NCI-H1930 (cell line): ENCODE measurements at places on chromosomes 3 and 15.

DNA sequence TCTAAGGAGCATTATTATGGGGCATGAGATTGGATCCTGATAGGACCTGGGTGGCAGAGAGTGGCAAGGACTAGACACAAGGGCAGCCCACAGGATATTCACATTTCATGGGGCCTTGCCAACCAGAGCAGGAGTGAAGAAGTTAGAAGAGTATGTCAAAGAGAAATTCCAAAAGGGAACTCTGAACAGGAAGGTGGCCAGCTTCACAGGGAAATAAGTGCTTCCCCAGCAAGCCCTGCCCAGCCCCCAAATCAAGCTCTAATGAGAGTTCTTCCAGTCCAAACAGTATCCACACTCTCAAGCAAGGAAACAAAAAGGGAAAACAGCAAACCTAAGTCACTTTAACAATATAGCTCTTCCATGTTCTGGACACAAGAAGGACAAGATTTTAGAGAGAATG is 130.2 kb upstream of the COL8A1 start:
- DNase-seq = no peak

DNA sequence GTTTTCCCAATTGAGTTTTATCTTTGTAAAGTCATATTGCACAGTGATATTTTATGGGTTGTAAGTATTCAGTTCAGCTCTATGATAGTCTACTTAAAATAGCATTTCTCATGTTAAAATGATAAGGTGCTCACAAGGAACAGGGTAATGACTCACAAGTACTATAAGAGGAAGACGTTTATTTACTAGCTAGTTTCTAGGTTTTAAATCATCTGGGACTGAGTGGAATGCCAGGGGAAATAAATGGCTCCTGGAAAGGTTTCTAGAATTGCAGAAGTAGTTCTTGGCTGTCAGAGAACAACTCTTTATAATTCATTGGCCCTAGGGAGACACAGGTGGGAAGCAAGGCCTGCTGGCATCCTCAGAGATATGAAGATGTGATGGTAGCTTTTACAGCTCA is 112.8 kb downstream of the CHDH start:
- DNase-seq = no peak

DNA sequence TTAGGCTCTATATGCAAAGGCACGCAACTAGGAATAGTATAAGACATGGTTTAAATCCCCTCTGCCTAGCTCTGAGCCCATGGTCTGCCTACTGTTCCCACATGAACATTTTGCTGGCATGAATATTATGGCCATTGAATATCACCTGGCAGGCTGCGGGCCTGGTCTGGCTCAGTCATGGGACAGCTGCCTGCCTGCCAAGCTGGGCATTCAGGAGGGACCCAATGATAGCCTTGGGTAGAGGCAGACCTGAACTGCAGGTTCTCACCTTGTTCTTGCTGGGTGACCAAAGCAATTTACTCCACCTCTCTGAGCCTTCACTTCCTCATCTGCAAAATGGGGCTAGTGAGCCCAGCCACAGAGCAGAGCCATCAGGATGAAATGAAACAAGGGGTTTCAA is 11.3 kb downstream of the RBP1 start:
- DNase-seq = no peak

GRCh38 chr3:151290673-151291072 is 12.3 kb upstream of the P2RY14 start:
- no peak for DNase-seq

- DNase-seq = no peak
Measured at GRCh38 chr3:113105966-113106660, 105.2 kb upstream of the BOC start.

DNA sequence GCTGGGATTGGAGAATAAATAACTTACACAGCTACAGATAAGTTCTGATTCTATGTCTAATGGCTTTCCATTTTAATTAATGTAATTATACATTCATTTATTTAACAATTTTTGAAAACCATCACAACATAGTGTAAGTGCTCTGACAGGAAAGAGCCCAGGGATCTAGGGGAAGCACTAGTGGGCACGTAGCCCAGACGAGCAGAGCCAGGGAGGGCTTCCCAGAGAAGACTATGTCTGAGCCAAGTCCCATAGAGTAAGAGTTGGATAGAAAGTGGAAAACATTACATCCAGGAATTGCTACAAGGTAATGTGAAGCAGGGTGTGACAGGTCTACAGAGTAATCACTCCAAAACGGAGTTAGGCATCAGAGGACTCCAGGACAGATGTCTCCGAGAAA is 2.9 kb upstream of the HGD start:
- DNase-seq = no peak

DNA sequence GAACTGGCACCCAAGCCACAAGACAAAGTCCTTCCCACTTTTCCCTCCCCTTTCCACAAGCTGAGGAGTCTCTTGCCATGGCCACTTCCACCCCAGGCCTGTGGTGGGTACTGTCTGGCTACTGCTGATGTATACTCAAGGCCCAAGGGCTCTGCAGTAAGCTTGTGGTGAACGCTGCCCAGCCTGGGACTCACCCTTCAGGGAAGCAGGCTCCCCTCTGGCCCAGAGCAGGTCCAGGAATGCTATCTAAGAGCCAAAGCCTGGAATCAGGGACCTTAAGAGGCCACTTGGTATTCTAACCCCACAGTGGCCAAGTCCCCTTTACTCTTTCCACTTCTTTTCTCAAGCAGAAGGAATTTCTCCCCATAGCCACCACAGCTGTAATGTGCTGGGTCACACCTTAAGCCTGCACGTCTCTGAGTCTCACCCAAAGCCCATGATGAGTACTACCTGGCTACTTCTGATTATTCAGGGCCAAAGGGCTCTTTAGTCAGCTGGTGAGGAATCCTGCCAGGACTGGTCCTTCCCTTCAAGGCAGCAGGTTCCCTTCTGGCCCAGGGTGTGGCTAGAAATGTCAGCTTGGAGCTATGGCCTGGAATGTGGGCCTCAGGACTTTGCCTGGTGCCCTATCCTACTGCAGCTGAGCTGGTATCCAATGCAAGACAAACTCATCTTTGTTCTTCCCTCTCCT is 4.0 kb downstream of the PATL2 start:
- DNase-seq = no peak

- DNase-seq = no peak
Measured at GRCh38 chr3:189908646-189909045, 212.1 kb downstream of the P3H2 start.

DNA sequence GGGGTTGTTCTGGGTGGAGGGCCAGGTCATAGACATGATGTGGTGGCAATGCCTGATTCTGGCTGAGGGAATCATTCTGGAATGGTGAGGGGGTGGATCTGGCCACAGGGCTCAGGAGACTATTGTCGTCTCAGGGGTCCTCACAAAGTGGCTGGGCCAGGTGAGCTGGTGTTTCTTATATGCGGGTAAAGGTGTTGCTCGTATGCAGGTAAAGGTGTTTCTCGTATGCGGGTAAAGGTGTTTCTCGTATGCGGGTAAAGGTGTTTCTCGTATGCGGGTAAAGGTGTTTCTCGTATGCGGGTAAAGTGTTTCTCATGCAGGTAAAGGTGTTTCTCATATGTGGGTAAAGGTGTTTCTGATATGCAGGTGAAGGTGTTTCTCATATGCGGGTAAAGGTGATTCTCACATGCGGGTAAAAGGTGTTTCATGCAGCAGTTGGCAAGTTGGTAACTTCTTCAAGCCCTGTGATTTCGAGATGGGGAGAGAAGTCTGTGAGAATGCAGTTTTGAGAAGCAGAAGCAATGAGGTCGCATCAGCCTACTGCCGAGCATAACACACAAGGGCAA is 10.5 kb upstream of the MUC4 start:
- no peak for DNase-seq

GRCh38 chr3:167497903-167498302 is 24.1 kb upstream of the SERPINI2 start:
- DNase-seq = no peak

DNA sequence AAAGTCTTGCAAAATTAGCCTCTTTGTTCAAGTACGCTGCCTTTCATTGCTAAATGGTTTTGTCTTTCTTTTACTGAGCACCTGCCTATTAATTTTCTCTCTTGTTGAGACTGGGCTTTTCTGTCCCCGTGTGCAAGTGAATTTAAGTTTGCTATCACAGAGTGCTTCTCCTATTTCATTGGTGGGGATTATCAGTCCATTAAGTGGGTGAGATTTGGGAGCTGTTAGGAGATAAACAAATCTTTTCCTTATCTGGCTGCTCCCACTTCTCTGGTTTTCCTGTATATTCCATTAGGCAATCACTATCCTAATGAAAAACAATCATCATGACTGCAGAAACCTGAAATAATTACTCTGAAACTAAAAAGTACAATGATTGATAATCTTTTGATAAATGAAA is 254.2 kb downstream of the NR1D2 start:
- DNase-seq = no peak

DNA sequence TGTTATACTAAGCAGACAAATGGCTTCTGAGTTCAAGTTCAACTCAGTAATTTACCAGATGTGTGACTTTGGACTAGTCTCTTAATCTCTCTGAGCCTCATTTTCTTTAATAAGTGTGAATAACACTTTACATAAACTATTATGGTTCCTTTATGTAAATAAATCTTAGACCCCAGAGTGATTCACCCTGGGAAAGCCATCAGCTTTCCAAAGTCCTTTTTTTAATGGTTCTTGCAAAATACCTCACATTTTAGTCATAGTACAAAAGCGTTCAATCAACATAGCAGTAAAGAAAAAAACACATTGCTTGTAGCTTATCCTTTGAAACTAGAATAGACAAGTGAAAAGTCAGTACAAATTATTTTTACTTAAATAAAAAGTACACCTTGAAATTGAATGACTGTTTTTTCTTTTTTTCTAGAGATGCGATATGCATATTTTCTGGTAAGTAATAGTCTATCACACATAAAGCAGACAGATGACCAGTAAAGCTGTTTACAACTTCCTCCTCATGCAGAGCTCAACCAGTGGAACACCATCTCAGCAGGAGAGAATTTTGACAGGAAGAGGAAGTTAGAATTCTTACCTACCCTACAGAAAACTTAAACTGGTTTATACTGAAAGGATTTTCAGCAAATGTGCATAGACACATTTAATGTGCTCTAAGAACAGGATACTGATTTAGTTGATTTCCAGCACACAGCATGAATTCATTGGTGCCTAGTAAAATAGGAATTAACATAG is 123.0 kb upstream of the AGBL1 start:
- DNase-seq = no peak

- DNase-seq = no peak
Measured at GRCh38 chr3:196179380-196180308, 31.6 kb downstream of the ZDHHC19 start.

GRCh38 chr15:55894399-55894965 is 98.9 kb downstream of the NEDD4 start:
- DNase-seq = no peak

- DNase-seq = no peak
Measured at GRCh38 chr3:195025056-195025883, 245.7 kb downstream of the XXYLT1 start.

GRCh38 chr3:43770426-43771103 is 79.8 kb downstream of the ABHD5 start:
- no peak for DNase-seq

DNA sequence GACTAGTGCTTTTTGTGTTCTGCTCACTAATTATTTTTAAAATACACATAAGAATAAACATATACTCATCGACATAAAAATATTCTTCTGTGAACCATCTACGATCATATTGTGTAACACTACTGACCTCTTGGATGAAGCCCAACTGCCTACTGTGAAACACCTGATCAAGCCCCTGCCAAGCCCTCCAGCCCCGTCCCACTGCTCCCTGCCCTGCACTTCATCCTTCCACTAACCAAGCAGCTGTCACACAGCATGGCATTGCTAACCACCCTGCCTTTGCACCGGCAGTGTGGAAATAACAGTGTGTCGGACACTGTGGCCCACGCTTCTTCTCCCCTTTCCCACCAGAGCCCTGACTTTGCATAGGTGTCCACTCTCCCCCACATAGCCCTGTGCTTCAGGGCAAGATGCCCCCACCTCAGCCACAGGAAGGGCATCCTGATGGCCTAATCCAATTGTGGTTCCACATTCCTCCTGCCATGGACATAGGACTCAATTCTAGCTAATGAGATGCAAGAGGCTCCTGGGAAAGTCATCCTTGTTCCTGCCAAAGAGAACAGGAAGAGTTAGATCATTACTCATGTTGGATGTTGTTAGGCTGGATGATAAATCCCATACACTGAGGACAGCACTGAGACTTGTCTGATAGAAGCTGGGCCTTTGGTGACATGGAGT is 35.0 kb upstream of the ARID3B start:
- DNase-seq = no peak

DNA sequence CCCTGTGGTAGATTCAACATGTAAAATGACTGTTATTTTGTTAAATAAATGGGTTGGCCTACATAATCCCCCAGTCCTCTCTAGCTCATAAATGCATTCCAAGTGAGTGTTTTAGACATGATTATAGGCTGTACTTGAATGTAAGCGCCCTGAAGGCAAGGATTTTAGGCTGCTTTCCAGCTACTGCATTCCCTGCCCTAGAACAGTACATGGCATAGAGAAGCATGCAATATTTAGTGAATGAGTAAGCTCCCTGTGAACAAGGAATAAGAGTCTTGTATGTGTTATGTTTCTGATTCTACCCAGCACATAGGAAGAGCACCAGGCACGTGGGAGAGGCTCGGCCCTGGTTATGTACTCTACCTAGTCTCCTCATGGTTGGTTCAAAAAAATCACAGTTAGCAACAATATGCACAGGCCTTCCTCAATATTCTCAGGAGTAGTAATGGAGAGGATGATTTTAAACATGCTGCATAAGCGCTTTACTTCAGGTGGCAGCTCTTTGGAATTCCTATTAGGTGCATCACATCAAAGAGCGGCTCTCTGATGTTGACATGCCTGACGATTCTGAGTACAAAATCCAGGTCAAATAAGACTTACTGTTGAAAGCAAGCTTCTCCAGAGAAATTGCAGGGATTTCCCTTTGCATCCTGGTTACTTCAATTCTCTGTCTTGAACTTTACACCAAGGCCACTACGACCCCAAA is 456.6 kb downstream of the MAGI1 start:
- DNase-seq = no peak

DNA sequence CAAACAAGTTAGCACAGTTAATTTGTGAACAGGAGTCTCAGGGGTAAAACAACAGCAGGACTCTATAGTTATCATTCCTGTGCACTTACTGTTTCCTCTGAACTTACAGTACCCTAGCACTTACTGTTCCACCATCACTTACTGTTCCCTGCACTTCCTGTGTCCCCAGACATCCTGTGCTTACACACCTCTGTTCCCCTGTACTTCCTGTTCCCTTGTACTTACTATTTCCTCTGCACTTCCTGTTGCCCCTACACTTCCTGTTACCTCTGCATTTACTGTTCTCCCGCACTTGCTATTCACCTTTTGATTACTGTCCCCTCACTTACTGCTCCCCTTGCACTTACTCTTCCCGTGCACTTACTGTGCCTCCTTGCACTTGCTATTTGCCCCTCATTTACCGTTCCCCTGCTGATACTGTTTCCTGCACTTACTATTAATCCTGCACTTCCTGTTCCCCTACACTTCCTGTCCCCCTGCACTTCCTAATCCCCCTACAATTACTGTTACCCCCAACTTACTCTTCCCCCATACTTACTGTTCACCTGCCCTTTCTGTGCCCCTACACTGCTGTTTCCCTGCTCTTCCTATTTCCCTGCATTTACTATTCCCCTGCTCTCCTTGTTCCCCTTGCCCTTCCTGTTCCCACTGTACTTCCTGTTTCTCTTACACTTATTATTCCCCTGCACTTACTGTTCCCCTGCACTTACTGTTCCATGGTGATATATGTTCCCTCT is 30.3 kb downstream of the TPRA1 start:
- no peak for DNase-seq

GRCh38 chr15:56919609-56920366 is 1.3 kb downstream of the TCF12 start:
- DNase-seq = no peak
